Hepatocyte (in vitro differentiated cells): ENCODE measurements at places on chromosomes 3 and 15. TPM values are rescaled to one million over a fixed set of nuclear protein-coding genes. Genes with fewer than 3 reads are reported as not detected.

DNA sequence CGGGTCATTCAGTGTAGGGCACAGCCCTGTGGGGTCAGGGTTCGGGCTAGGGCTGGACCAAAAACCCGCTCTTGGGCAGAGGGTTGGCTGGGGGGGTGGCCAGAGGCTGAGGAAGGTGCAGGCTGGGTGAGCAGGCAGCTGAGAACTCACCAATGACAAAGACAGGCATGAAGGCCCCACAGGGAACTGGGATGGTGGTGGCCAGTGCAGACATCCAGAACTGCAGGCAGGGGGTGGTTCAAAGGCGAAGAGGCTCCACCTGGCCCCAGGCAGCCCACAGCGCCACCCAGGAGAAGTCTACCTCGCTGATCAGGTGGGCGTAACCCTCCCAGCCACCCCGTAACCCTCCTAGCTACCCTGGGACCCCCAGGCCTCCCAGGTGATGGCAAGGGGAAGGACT is 6.7 kb downstream of the CLCN2 start:
- peaks cover 5% of the 10 kb centered on the region for H3K4me1 ChIP-seq
- no peak overlapping the region for H3K4me3 ChIP-seq
- H3K27ac ChIP-seq: no peak overlapping the region

DNA sequence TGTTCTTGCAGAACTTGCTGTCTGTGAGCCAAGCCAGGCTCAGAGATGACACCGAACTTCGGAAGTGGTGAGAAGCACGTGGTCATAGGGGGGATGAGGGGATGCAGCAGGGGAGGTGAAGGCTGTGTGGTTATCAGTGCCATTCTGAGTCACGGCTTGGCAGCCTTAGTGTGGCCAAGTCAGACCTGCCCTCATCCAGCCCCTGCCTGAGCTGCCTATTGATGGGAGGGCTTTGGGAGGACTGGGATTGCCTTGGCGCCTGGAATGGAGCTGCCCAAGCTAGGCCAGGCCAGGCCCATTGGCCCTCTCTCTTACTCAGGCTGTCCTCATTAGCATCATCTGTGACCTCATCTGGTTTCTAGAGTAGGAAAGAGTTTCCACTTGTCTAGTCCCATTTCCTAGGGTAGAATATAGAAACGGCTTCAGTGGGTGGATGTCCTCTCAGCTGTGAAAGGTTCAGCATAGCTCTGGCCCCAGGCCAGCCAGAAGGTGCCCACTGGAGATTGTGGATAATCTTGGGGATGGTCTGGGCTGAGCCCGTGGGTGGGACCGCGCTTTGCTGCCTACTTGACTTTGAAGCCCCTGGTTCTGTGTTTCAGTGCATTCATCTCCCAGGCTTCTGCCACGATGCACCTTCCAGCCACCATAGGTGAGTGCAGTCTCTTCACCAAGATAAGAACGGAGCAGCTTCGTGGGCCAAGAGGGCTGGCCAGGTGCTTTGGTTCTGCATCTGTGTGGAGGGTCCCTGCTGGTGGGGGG is 7.2 kb downstream of the FAH start:
- H3K27me3 ChIP-seq: no peaks in the 10 kb centered on the region
- no peaks in the 10 kb centered on the region for H3K36me3 ChIP-seq

GRCh38 chr3:161265916-161266571 is 44.9 kb downstream of the NMD3 start:
- no peaks in the 10 kb centered on the region for H3K27me3 ChIP-seq
- H3K27ac ChIP-seq: no peak overlapping the region
- H3K36me3 ChIP-seq: no peaks in the 10 kb centered on the region
- DNase-seq: no peak
- no peak overlapping the region for H3K4me3 ChIP-seq

DNA sequence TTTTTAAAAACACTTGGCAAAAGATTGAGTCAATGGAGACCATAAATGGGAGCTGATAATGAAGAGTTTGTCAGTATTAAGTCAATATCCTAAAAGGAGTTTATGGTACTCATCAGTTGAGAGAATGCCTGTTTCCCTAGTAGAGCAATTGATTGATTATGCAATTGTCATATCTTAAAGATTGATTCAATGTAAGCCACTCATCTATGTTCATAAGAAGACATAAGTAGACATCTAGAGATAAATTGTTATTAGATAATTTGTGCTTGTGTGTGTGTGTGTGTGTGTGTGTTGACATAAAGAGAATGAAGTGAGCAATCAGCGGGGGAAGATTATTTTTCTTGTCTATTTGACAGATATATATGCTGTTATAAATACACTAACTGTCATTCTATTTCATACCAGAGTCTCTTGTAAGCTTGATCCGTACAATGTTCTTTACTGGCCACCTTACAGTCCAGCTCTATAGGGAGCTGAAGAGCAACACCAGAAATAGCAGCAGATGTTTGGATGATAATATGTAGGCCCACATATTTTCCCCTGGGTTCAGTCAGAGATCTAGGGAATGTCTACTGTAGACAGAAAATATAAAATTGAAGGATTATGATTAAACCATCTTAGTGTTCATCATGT is 848.6 kb upstream of the EPHA6 start:
- no peaks in the 10 kb centered on the region for H3K36me3 ChIP-seq
- no peak for DNase-seq
- no peaks in the 10 kb centered on the region for H3K4me1 ChIP-seq
- H3K27ac ChIP-seq: no peak overlapping the region
- H3K4me3 ChIP-seq: no peak overlapping the region

DNA sequence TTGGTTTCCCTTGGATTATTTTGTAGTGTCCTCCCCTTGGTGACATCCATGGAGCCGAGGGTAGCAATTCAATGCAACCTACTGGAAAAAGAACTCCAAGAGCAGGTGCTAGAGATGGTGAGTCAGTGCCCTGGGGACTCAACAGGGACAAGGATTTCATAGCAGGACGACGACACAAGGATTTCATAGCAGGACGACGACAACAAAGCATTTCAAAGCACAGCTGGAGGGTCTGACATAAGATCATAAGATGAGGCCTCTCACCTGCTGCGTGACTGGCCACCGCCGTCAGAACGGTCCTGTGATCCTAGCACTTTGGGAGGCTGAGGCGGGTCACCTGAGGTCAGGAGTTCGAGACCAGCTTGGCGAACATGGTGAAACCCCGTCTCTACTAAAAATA is 22.5 kb downstream of the NRROS start:
- H3K27ac ChIP-seq: no peak overlapping the region
- no peak for DNase-seq
- H3K36me3 ChIP-seq: no peaks in the 10 kb centered on the region
- H3K4me1 ChIP-seq: no peaks in the 10 kb centered on the region
- no peak overlapping the region for H3K4me3 ChIP-seq
- H3K27me3 ChIP-seq: no peaks in the 10 kb centered on the region

GRCh38 chr3:195829897-195830254 is 18.1 kb upstream of the MUC4 start:
- no peak for DNase-seq
- H3K27ac ChIP-seq: no peak overlapping the region
- no peaks in the 10 kb centered on the region for H3K4me1 ChIP-seq
- H3K27me3 ChIP-seq: no peaks in the 10 kb centered on the region
- H3K4me3 ChIP-seq: no peak overlapping the region

The GOLGA6A gene
- total RNA-seq: not detected in 2 replicates

GRCh38 chr3:10683106-10683505 is 132.9 kb upstream of the SLC6A11 start:
- no peaks in the 10 kb centered on the region for H3K4me1 ChIP-seq
- no peak overlapping the region for H3K4me3 ChIP-seq
- H3K36me3 ChIP-seq: no peaks in the 10 kb centered on the region
- DNase-seq: no peak
- H3K27ac ChIP-seq: no peak overlapping the region

GRCh38 chr3:6097021-6097420 is 763.9 kb upstream of the GRM7 start:
- no peak for DNase-seq
- no peaks in the 10 kb centered on the region for H3K4me1 ChIP-seq
- H3K27ac ChIP-seq: no peak overlapping the region

- no peaks in the 10 kb centered on the region for H3K4me1 ChIP-seq
- H3K36me3 ChIP-seq: no peaks in the 10 kb centered on the region
- no peak for DNase-seq
- no peak overlapping the region for H3K27ac ChIP-seq
- H3K4me3 ChIP-seq: no peak overlapping the region
These were observed 30.6 kb upstream of the GPR160 start for GRCh38 chr3:170007031-170007663.

DNA sequence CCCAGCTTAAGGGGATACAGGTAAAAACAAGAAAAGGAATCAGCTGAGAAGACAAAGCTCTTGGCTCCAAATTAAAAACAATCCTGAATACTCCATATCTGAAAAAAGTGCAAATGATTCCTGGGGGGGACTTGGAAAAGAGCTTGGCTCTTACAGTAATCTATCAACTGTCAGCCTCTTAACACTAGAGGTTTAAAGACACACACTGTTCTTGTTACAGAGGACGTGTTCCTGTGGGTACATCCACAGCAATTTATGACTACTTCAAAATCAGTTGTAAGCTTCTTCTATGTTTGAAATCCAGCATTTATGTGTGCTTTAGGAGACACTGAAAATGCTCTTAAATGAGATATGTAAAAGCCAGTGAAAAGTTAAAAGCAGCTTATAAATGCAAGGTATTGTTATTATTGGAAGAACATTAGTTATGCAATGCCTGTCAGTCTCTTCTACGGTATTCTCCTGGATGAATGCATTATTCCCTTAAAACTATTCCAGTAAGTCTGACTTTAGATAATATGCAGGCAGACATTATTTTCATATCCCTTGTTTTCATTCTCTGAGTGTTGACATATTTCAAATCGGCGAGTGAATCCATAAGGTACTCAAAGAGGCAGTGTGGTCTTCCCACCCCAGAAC is 408.4 kb upstream of the ADAMTS9 start:
- H3K4me1 ChIP-seq: peaks cover 10% of the 10 kb centered on the region
- H3K27ac ChIP-seq: no peak overlapping the region
- no peaks in the 10 kb centered on the region for H3K36me3 ChIP-seq
- no peaks in the 10 kb centered on the region for H3K27me3 ChIP-seq
- H3K4me3 ChIP-seq: no peak overlapping the region

The SPTBN5 gene
- 1.7 and 2.0 TPM in 2 replicates for total RNA-seq

DNA sequence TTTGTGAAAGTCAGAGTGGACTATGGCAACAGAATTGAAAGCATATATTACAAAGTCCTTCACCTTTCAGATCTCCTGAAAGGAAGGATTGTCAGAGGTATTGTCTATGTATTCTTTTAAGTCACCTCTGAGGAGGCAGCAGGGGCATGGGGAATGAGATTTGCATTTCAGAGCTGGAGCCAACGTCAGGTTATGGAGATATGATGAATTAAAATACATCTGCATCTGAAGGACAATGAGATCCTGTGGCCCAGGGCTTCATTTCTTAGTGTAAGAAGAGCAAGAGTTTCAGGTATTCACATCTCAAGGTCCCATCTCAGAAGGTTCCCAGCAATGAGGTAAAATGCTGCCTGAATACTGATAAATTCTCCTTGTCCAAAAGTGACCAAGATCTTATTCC is 695.8 kb downstream of the TUSC7 start:
- H3K27ac ChIP-seq: no peak overlapping the region
- H3K4me3 ChIP-seq: no peak overlapping the region
- H3K4me1 ChIP-seq: peaks cover 12% of the 10 kb centered on the region
- no peaks in the 10 kb centered on the region for H3K27me3 ChIP-seq
- H3K36me3 ChIP-seq: no peaks in the 10 kb centered on the region

The ECE2 gene
- total RNA-seq: not detected in 2 replicates

The PLA2G4E gene
- total RNA-seq: 0.07 and 0.20 TPM in 2 replicates

- no peaks in the 10 kb centered on the region for H3K27me3 ChIP-seq
- DNase-seq: no peak
- H3K4me3 ChIP-seq: peak overlapping the region; percentile 14
- peaks cover 27% of the 10 kb centered on the region for H3K4me1 ChIP-seq
These were observed 3.4 kb downstream of the EPM2AIP1 start for GRCh38 chr3:36989568-36989967.

The ACAN gene
- total RNA-seq: 0.16 and 0.20 TPM in 2 replicates

DNA sequence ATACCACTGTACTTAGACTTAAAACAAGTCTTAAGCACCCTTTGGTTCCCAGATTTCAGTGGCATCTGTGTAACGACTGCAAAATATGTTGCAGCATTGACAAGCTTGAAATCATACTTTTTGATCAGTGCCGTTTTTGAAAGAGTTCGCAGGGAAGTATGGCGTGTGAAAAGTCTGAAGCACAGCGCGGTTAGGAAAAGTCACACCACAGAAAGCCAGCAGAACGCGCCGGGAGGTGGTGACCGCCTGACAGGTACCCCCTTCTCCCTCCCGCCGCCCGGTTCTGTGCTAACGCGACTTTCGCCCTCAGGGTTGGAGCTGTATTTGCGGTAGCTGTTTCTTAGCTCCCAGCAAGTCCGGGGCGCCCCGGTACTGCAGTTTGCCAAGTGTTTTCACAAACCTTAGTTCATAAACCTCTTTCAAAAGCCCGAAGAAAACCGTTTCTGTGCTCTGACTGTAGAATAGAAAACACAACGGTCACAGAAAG is 481 bp upstream of the CRYBG3 start:
- peak; percentile 66 for DNase-seq
- H3K27me3 ChIP-seq: peaks cover 9% of the 10 kb centered on the region
- no peaks in the 10 kb centered on the region for H3K36me3 ChIP-seq

The AADACL2 gene
- total RNA-seq: 0.10 and 0.24 TPM in 2 replicates

DNA sequence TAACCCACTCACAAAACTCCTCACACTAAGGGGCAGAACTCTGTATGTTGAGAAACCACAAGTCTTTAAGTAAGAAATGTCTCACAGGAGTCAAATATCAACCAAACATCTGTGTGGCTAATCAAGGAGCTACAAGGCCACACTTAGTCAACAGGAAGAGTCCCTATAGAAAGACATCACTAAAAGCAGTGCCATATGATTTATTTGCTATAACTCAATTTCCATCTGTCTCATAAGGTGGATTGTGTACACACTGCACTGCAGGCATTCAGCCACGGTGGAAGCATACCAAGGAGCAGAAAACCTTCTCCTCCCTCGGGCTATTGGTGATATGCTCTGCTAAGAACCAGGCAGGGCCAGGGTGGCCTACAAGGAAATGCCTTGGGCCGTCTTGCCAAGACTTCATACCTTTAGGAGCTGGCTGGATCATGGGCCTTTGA is 197.6 kb upstream of the CFAP20DC start:
- H3K4me1 ChIP-seq: peaks cover 12% of the 10 kb centered on the region
- H3K27ac ChIP-seq: no peak overlapping the region
- DNase-seq: no peak
- H3K27me3 ChIP-seq: no peaks in the 10 kb centered on the region

- H3K4me3 ChIP-seq: no peak overlapping the region
- no peaks in the 10 kb centered on the region for H3K27me3 ChIP-seq
- no peak overlapping the region for H3K27ac ChIP-seq
- no peaks in the 10 kb centered on the region for H3K36me3 ChIP-seq
These were observed 159.6 kb downstream of the RORA start for GRCh38 chr15:61069394-61070075.

- H3K27ac ChIP-seq: peak overlapping the region; percentile 48
- H3K4me1 ChIP-seq: peaks cover 8% of the 10 kb centered on the region
- peak overlapping the region; percentile 84 for H3K4me3 ChIP-seq
- peaks cover 35% of the 10 kb centered on the region for H3K27me3 ChIP-seq
- DNase-seq: peak; percentile 40
- H3K36me3 ChIP-seq: no peaks in the 10 kb centered on the region
These were observed 775 bp downstream of the ARNT2 start for GRCh38 chr15:80404761-80405553.

The PLCD1 gene
- total RNA-seq: 17.1 and 22.6 TPM in 2 replicates
